Osteoblast (primary cell): ENCODE measurements at places on chromosomes 3 and 15. TPM values are rescaled to one million over a fixed set of nuclear protein-coding genes. Genes with fewer than 3 reads are reported as not detected.

DNA sequence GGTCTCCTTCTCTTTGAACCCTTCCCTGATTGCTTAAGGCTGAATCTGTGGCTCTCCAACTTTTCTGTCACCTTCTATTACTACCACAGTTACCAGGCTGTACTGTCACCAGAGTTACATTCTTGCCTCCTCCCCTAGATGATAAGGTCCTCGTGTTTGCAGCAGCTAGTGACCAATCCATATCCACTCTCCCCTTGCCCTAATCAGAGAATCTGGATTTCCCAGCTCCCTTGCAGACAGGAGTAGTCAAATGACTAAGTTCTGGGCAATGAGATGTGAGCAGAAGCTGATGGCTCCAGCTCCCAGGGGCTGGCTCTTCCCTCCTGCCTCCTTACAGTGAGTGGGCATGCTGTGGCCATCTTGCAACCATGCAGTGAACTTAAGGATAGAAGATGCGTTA lies 95.4 kb upstream of the VGLL4 start:
- DNase-seq: no peak

GRCh38 chr3:139561959-139562676 lies 22.6 kb upstream of the RBP1 start:
- no peak for DNase-seq

GRCh38 chr3:104198131-104198530 lies 1168.6 kb upstream of the ALCAM start:
- no peak for DNase-seq

DNA sequence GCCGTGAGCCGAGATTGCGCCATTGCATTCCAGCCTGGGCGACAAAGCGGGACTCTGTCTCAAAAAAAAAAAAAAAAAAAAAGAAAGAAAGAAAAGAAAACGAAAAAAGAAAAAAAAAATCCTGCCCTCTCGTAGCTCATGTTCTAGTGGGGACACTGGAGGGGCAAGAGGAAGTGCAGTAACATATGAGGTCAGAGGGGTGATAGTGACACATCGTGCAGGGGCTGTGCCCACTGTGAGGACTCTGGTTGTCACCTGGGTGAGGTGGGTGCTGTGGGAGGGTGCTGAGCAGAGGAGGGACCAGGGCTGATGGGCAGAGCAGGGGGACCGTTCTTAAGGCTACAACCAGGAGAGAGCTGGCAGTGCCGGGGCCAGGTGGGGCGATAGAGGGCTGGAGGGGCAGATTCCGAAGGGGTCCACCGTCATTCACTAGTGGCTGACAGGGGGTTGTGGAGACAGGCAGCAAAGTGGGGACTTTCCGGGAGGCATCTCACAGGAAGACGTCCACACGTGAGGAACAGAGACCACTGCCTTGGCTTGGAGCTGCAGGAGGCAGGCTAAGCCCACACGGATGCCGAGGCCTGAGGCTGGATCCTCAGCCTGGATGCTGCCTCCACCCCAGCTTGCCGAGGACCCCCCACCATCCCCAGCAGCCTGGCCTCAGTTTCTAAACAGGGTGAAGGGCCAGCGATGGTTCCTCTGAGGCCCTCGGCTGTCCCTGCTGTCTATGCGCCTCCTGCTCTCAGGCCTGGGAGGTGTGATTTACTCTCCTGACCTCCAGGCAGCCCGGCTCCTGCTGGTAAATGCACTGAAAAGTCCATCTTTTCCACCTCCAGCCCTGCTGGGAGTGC lies 154.3 kb upstream of the IQSEC1 start:
- peak; percentile 66 for DNase-seq

DNA sequence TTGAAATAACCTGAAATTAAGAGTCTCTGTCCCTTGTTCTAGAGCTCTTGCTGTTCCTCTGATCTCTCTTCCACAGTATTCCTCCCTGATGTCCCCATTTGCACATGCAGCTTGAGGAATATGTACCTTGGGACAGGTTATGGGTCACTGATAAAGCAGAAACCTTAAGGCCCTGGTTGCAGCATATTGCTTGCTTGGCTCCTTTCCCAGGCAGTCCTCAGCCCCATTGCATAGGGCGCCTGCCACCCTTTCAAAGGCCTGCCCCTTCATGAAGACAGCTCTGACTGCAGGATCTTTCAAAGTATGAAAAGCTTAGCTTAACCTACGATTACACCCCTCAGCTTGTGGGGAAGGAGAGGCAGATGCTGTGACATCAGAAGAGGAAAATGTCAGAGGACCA lies 51.6 kb downstream of the WDR76 start:
- DNase-seq: no peak

GRCh38 chr3:60240492-60240891 lies 1010.8 kb downstream of the FHIT start:
- DNase-seq: no peak

- no peak for DNase-seq
These were observed 415.6 kb upstream of the TPM1 start for GRCh38 chr15:62626903-62627302.

GRCh38 chr15:100623301-100623700 lies 20.9 kb downstream of the ASB7 start:
- no peak for DNase-seq

- DNase-seq: peak; percentile 93
These were observed 16.3 kb downstream of the BMF start for GRCh38 chr15:40092256-40092978.

- DNase-seq: peak; percentile 84
These were observed 163.7 kb downstream of the PLD1 start for GRCh38 chr3:171646357-171647133.

DNA sequence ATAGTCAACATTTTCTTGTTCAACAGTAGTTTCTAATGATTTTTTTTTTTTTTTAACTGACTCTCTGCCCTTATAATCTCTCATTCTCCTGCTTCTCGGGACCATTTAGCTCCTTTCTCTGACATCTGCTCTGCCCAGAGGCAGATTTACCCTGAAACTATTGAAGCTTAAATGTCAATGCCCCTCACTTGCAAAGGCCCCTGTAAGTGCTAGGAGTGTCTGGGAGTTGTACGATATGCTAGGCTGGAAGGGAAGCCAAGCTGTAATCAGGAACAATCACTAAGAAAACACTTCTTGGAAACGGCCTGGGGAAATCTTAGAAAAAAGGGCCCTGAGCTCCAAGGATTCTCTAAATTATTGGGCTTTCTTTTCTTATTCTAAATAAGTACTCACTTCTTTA lies 5.8 kb upstream of the PLOD2 start:
- no peak for DNase-seq

DNA sequence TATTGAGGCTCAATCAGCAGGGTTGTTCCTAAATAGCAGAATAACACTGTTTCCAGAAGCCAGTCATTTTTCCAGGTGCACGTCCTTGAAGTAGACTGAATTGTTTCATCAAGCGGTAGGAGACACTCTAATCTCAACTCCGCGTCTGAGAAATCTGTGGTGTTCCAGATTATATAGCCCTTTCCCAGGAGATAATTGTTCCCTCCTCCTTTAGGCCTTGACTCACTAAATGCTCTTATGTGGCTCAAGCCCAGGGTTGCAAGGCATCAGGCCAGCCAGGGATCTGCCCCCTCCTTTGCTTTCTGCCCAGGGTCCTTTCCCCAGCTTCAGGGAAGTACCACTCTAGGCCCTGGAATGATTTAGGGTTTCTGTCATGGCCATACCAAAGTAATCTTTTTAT lies 5.7 kb upstream of the HLTF start:
- no peak for DNase-seq

- DNase-seq: no peak
These were observed 7.3 kb downstream of the TBC1D2B start for GRCh38 chr15:78070049-78070700.

DNA sequence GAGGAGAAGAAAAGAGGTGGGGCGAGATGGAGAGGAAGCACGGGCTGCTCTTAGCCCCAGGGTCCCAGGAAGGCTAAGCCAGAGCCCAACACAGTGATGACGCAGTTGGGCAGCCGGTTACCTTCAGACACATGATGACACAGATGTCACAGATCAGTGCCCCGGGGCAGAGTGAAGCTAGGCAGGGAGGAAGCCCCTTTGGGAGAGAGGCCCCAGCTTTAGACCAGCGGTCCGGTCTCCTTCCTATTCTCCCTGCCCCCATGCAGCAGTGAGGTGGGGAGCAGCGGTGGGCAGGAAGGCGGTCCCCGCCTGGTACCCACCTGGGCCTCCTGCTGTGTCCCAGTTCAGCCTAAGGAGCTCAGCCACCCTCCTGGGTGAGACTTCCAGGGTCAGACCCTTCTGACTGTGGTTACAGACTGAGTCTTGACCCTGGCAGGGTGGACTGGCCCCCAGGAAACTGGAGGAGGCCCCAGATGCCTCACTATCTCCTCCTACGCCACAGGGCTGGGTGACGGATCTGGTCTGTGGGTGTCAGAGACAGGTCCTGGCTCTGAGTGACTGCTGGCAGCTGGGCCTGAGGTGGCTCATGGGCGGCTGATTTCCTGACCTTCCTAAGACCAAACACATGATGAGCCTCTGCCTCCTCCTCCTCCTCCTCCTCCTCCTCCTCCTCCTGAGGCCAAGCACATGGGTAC lies 38.8 kb upstream of the LINGO1 start:
- DNase-seq: no peak

DNA sequence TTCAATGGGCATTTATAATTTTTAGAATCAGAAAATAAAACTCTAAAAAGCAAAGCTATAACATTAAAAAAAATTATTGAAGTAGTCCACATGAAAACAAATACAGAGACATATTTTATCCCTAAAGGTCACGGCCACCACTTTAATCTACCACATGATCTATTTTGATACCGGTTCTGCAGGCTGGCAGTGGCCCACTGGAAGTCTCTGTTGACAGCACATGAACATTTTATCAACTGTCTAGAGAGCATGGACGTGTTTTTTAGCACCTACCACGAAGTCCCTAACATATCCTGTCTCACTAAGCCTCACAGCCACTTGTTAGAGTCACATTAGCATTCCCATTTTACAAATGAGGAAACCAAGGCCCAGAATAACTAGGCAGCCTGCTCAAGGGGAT lies 1.8 kb upstream of the CPA3 start:
- no peak for DNase-seq

DNA sequence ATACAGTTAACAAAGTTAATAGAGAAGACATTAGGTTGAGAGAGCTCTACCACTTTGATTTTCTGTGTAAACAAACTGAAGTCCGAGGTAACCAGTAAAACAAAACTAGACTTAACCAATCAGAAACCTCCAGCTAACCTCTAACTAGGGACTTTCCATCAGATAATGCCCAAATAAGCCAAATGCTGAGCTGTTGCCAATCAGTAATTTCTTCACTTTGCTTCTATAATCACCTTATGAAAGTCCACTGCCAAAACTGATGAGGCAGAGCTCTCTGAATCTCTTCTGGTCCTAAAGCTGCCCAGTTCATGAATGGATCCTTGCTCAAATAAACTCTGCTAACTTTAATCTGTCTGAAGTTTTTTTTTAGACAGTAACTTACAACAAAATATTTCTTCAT lies 448.0 kb upstream of the NECTIN3 start:
- DNase-seq: no peak

- peak; percentile 8 for DNase-seq
These were observed 52.4 kb downstream of the NEK11 start for GRCh38 chr3:131079086-131079485.

DNA sequence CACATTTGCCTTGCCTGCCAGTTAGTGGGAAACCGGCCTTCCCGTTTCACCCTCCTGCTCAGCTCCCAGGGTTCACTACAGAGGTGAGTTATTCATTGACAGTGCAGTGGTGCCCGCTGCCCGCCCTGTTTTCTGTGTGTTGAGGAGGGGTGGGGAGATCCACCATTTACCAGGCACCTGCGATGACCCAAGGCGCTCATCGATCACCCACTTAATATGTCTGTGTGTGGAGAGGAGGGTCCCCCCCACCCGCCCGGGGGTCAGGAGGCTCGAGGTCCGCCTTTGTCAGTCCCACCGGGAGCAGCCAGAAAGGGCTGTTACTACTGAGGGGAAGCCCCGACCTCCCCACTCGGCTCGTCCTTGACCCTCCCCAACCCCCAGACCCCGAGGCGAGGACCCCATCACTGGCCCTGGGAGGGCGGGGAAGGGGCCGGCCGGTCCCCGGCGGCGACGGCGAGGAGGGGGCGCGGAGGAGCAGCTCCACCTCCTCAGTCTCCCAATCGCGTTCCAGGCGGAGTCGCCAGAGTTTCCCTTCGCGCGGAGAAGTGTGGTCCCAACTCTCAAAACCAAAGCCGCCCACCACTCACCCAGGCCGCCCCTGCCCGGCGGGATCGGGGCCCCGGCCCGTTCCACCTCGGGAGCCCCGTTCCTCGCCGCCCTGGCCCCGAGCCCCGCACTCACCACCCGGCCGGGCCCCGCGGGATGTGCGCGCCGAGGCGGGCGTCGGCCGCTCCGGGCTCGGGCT lies 1.1 kb downstream of the PLXNB1 start:
- DNase-seq: peak; percentile 93

- no peak for DNase-seq
These were observed 204.6 kb downstream of the GABRG3 start for GRCh38 chr15:27175472-27176153.

- no peak for DNase-seq
These were observed 4.9 kb upstream of the MKRN2OS start for GRCh38 chr3:12549971-12550760.

GRCh38 chr15:33440900-33441299 lies 130.1 kb downstream of the RYR3 start:
- DNase-seq: no peak

- DNase-seq: peak; percentile 92
These were observed 11.3 kb upstream of the SOX2 start for GRCh38 chr3:181700168-181701087.

DNA sequence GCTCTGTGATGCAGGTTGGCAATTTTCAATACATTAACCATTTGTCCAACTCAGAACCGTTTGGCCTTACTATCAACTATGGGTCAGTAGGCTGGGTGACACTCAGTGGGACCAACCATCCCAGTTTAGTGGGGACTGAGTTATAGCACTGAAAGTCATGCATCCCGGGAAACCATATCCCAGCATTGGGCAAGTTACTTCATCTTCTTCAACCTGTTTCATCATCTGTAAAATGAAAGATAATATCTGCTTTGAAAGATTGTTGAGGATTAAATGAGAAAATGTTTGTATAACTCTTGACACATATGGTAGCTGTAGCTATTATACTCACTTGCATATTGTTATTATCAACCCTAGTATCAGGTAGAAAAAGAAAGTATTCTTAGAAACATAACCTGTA lies 11.9 kb downstream of the RAB27A start:
- no peak for DNase-seq

- DNase-seq: no peak
These were observed 38.7 kb downstream of the DIPK2A start for GRCh38 chr3:144010371-144010770.

GRCh38 chr3:72426618-72427397 lies 421.4 kb downstream of the SHQ1 start:
- DNase-seq: no peak

LRTM1 gene
- total RNA-seq: not detected in 2 replicates

GOLGA8J gene
- 0.29 TPM in 1 of 2 replicates, not detected in the other for total RNA-seq

GOLGA8S gene
- total RNA-seq: under 0.01 TPM in 2 replicates

SLC15A2 gene
- total RNA-seq: under 0.01 and 0.29 TPM in 2 replicates

DAZL gene
- total RNA-seq: not detected in 2 replicates

NR1I2 gene
- 0.36 TPM in 1 of 2 replicates, not detected in the other for total RNA-seq

CLRN1 gene
- total RNA-seq: not detected in 2 replicates

FBXO40 gene
- not detected in 2 replicates for total RNA-seq

MB21D2 gene
- 4.7 and 6.5 TPM in 2 replicates for total RNA-seq

AEN gene
- total RNA-seq: 43.9 and 46.3 TPM in 2 replicates

GFM1 gene
- total RNA-seq: 46.9 and 52.5 TPM in 2 replicates

C15orf62 gene
- under 0.01 and 0.29 TPM in 2 replicates for total RNA-seq

GHSR gene
- total RNA-seq: not detected in 2 replicates

HTR3E gene
- not detected in 2 replicates for total RNA-seq

SLC22A13 gene
- 0.29 and 0.36 TPM in 2 replicates for total RNA-seq

QRICH1 gene
- total RNA-seq: 136 and 167 TPM in 2 replicates

IMPG2 gene
- 0.29 and 0.36 TPM in 2 replicates for total RNA-seq

ZIC4 gene
- 0.29 and 0.72 TPM in 2 replicates for total RNA-seq

RAB43 gene
- total RNA-seq: 13.4 and 14.1 TPM in 2 replicates

CCDC13 gene
- total RNA-seq: 0.72 and 0.88 TPM in 2 replicates
